ENCODE measurements at places on chromosomes 3 and 15. TPM values are rescaled to one million over a fixed set of nuclear protein-coding genes. Genes with fewer than 3 reads are reported as not detected.

DNA sequence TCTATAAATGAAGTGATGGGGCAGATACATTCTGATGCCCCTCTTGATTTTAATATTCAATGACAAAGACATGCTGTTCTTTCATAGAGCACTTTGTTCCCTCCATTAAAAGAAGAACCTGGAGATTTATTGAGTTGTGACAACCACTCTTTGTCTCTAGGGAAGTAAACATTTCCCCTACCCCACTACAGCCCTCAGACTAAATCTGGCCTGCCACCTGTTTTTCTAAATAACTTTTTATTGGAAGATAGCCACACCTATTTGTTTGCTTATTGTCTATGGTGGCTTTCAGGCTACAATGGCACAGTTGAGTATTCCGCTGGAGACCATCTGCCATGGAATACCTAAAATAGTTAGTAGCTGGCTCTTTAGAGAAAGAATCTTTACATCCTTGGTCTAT, 41.2 kb upstream of the ZNF385D start:
- H3K27me3 ChIP-seq: no peaks in the 10 kb centered on the region
- no peaks in the 10 kb centered on the region for H3K36me3 ChIP-seq
- DNase-seq: no peak
- H3K4me3 ChIP-seq: no peak overlapping the region
- H3K27ac ChIP-seq: no peak overlapping the region

GRCh38 chr15:91039996-91040395, 17.6 kb upstream of the VPS33B start:
- H3K27me3 ChIP-seq: no peaks in the 10 kb centered on the region
- H3K4me3 ChIP-seq: no peak overlapping the region
- no peaks in the 10 kb centered on the region for H3K36me3 ChIP-seq
- no peak for DNase-seq

DNA sequence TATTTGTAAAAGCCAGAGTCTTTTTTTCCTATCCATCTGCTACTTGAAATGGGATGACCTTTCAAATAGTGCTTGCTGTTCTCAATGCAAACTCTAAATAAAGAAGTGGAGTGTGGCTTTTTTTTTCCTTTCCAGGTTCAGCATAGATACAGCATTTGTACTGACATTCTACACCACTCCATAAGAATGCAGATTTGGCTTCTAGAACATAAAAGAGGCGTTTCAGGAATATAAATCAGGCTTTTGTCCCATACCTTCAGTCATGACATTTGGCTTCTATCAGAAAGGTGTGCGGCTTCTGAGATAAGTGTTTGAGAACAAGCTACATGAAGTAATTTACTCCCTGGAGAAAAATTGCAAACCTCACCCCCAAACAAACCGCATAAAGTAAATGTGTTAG, 553.1 kb downstream of the FHIT start:
- no peaks in the 10 kb centered on the region for H3K27me3 ChIP-seq
- no peaks in the 10 kb centered on the region for H3K4me1 ChIP-seq
- no peaks in the 10 kb centered on the region for H3K36me3 ChIP-seq
- DNase-seq: no peak
- H3K27ac ChIP-seq: no peak overlapping the region

- no peaks in the 10 kb centered on the region for H3K27me3 ChIP-seq
- peak; percentile 14 for DNase-seq
- no peak overlapping the region for H3K27ac ChIP-seq
- H3K4me1 ChIP-seq: peaks cover 47% of the 10 kb centered on the region
- H3K4me3 ChIP-seq: no peak overlapping the region
- no peaks in the 10 kb centered on the region for H3K36me3 ChIP-seq
Measured at GRCh38 chr15:95267481-95267880, 1036.1 kb downstream of the MCTP2 start.

GRCh38 chr3:56144805-56145204, 323.5 kb downstream of the ERC2 start:
- no peaks in the 10 kb centered on the region for H3K36me3 ChIP-seq
- peak; percentile 17 for DNase-seq
- H3K4me1 ChIP-seq: peaks cover 6% of the 10 kb centered on the region
- 0 out of 2 replicates have a peak, but pooled peaks cover 2% of the 10 kb centered on the region for H3K27me3 ChIP-seq
- H3K27ac ChIP-seq: no peak overlapping the region

GRCh38 chr3:6528951-6529350, 332.0 kb upstream of the GRM7 start:
- H3K27ac ChIP-seq: no peak overlapping the region
- DNase-seq: no peak
- no peaks in the 10 kb centered on the region for H3K4me1 ChIP-seq

EPHB1 gene
- total RNA-seq: 1.6 TPM
